ENCODE measurements at places on chromosomes 2 and 18.

DNA sequence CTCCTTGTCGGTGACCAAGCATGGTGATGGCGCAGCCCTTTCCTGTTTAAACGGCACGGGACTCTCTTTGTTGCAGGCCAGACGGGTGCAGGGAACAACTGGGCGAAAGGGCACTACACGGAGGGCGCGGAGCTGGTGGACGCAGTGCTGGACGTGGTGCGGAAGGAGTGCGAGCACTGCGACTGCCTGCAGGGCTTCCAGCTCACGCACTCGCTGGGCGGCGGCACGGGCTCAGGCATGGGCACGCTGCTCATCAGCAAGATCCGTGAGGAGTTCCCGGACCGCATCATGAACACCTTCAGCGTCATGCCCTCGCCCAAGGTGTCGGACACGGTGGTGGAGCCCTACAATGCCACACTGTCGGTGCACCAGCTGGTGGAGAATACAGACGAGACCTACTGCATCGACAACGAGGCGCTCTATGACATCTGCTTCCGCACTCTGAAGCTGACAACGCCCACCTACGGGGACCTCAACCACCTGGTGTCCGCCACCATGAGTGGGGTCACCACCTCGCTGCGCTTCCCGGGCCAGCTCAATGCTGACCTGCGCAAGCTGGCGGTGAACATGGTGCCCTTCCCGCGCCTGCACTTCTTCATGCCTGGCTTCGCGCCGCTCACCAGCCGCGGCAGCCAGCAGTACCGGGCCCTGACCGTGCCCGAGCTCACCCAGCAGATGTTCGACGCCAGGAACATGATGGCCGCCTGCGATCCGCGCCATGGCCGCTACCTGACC, 17.1 kb downstream of the TUBB6 start:
- no peak for DNase-seq

DNA sequence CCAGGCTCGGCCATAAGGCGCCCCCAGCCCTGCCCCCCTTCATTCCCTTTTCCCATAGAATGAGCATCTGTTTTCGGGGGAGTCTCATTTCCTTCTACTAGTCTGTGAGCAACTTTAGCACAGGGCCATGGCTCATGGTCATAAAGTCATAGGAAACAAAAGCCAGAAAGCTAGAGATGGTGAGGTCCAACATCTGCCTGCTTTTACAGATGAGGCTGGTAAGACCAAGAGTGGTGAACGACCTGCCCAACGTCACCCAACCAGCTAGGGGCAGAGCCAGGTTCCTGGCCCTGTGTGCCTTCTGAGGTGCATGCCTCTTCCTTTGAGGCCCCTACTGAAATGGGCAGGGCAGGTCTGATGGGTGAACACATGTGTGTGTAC, 212.7 kb downstream of the DYSF start:
- no peak for DNase-seq

DNA sequence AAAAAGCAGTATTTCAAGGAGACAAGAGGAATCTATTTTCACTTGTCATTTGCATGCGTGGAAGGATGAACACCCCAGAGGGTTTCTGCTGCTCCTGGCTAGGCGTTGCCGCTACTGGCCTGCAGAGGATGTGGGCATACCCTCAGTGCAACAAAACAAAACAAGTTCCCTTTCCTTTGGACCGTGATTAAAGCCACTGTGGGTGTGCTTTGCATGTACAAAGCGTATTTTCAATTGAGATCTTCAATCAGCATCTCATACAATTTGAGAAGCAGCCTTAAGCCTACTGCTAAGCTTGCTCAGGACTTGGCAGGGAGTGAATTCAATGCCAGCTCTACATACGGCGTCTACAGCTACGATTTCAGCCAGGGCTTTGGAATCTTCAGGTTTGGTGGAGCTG, 298.4 kb downstream of the LPIN1 start:
- DNase-seq = no peak

DNA sequence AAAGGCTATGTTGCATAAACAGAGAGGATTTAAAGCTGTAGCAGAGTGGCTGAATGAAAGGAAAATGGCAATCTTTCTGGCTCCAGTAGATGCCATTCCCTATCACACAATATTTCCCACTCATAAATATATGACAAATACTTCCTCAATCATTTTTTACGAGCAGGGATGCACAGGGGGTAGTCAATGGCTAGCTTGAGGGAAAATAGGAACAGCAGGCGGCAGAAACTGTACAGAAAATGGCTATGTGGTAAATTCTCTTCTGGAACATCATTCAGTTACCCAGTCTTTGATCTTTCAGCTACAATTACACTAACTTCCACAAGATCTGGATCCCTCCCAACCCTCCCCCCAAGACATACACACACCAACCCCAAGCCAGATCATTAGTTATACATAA, 127.2 kb downstream of the OLA1 start:
- no peak for DNase-seq

DNA sequence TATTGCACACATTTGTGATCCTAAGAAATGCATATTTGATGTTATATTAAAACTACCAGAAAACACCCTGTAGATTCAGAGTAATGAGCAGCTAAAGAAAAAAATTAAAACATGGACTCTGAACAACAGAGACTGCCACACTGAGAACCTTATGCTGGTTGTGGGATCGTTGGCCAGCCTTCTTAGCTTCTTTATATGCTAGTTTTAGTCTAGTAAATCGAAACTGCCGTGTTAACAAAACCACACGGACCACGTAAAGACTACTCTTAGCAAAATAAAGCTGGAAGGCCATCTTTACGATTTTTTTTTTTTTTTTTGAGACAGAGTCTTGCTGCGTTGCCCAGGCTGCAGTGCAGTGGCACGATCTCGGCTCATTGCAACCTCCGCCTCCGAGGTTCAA, 22.8 kb downstream of the PER2 start:
- no peak for DNase-seq

DNA sequence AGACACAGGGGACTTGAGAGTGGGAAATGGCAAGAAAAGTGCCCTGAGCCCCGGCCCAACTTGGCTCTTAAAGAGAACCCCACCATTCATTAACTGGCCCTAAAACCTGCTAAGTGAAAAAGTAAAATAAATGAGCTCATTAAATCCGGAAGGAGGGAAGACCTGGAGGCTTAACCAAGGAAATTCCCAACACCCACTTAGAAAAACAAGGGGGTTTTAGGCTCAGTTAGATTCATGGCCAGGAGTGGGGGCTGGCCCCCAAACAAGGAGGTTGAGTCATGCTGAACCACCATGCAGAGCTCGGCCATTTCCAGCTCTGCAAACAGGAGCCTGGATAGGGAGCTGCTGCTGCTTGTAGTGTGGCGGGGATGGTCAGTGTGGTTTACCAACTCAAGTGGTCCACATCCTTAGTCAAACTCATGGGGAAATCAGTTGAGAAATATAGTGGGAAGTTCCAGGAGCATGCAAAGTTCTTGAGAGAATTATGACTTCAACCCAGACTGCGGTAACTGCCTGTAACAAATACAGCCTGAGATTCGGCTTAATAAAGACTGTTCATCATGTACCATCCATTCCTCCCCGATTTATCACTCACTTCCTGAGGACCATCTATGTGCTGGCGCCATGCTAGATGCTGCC, 39.7 kb upstream of the MRPL19 start:
- no peak for DNase-seq

DNA sequence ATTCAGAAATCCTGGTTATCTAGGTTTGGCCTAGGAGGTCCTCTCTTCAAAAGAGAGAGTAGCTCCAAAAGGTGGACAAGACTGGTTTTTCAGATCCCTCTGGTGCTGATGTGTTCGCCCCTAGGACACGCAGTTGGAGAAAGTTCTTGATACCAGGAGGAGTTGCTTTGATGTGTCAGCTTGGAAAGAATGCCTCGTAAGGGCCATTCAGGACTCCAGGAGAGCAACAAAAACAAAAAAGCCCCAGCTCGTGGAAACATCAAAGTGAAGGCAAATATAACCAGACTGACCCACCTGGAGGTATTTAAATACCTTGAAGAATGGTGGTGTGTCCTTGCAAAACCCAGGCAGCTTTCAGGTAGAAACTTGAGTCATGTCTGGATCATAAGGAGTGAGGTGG, 12.5 kb upstream of the LBH start:
- no peak for DNase-seq

GRCh38 chr2:33077844-33078243, 131.1 kb downstream of the LTBP1 start:
- no peak for DNase-seq

GRCh38 chr2:40218679-40219078, 233.2 kb downstream of the SLC8A1 start:
- DNase-seq = no peak

GRCh38 chr2:111252436-111252835, 131.7 kb downstream of the BCL2L11 start:
- DNase-seq = no peak

- no peak for DNase-seq
These were observed 87.1 kb downstream of the PXDN start for GRCh38 chr2:1656961-1657841.

DNA sequence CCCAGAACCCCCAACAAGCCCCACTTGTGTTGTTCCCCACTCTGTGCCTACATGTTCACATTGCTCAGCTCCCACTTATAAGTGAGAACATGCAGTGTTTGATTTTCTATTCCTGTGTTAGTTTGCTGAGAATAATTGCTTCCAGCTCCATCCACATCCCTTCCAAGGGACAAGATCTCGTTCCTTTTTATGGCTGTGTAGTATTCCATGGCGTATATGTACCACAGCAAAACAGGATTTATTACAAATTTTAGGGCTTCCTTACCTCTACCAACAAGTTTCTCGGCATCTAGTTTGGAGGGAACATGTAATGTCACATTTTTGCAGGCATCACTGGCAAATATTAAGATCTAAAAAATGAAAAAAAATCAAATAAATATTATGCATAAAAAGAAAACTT, 8.9 kb downstream of the DSC2 start:
- no peak for DNase-seq

DNA sequence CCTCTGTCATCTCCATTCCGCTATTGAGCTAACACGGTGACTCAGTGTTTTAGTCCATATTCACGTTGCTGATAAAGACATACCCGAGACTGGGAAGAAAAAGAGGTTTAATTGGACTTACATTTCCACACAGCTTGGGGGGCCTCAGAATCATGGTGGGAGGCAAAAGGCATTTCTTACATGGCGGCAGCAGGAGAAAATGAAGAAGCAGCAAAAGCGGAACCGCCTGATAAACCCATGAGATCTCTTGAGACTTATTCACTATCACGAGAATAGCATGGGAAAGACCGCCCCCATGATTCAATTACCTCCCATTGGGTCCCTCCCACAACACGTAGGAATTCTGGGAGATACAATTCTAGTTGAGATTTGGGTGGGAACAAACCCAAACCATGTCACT, 22.6 kb upstream of the CXXC1 start:
- DNase-seq = no peak

DNA sequence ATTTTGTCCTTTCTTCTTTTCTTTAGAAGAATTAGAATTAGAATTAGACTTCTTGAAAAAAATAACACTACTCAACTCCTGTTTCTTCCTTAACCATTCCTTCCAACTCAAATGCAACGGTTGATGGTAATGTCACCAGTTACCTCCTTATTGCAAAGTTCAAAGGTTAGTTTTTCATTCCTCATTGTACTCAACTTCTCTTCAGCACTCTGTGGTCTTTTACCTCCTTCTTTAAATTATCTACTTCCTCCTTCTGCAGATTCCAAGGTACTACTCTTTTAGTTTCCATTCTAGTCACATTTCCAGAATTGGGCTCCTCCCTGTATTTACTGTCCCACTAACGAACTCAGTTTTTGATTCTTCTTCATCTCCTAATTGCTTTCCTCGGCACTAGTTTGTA, 700.7 kb downstream of the SATB2 start:
- DNase-seq = no peak

GRCh38 chr2:234163510-234164045, 113.1 kb downstream of the SPP2 start:
- DNase-seq = no peak

DNA sequence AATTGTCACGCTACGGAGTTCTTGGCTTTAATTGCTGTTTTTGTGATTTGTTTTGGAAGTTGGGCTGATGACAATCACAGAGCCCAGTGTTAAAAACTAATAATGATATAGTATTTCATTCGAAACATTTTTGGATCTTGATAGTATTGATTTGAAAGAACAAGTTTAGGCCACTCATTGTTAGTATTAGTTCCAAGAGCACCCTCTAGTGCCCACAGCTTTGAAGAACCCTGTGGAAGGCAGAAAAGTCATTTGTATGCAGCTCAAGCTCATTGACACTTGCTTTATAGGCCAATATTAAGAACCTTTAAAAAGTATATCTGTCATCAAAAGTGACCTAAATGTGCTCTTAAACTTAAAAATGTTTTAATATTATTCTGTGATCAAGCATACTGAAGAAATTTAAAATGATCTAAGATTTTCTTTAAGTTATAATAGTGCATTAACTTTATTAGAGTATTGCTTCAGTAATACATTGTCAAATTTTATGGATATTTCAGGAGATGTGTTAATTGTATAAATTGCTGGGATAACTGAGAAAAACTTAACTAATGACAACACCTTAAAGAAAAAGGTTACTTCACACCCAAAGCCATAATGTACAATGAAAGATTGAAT, 191.0 kb downstream of the GRB14 start:
- DNase-seq = peak; percentile 4

DNA sequence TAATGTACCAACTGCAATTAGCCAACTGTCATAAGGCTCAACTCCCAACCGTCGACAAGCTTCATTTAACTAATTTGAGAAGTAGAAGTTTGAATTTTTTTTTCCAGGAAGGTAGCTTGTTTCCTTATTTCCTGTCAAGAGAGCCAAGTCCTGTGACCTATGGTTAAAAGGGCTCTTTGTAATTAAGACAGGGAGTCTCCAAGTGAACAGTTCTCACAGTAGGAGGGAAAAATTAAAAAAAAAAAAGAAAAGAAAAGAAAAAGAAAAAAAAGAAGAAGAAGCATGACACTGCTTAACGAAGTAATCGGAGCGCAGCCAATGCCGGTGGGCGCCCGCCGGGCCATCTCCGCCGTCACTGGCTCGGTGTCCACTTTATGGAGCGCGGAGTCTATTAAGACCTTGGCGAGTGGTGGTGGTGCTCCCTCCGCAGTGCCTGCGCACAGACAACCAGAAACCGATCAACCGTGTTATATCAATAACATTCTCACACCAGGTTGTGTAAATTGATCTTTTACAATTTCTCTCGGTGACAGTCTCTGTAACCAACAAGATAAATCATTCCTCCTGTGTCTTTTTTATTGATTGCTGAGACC, 197.2 kb upstream of the POU3F3 start:
- DNase-seq = no peak

DNA sequence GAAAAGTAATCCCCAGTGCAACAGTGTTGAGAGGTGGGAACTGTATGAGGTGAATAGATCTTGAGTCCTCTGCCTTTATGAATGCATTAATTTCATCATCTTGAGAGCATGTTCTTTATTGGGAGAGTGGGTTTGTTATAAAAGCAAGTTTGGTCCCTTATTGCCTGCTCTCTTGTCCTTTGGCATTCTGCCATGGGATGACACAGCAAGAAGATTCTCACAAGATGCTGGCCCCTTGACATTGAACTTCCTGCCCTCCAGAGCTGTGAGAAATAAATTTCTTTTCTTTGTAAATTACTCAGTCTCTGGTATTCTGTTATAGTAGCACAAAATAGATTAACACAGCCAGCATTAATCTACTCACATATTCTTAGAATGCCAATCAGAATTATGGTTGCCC, 108.6 kb downstream of the EHBP1 start:
- no peak for DNase-seq

GRCh38 chr2:161122772-161123530, 37.3 kb upstream of the TANK start:
- peak; percentile 68 for DNase-seq

- no peak for DNase-seq
These were observed 43.9 kb upstream of the RFX8 start for GRCh38 chr2:101518578-101519492.

Measured in AG04450 (cell line).